ENCODE measurements at places on chromosomes 5 and 9.

GRCh38 chr5:141780952-141781781 is 97.0 kb downstream of the PCDH1 start:
- DNase-seq = no peak
- no peaks in the 10 kb centered on the region for H3K36me3 ChIP-seq
- no peak overlapping the region for H3K27ac ChIP-seq
- no peak overlapping the region for H3K4me3 ChIP-seq
- no peaks in the 10 kb centered on the region for H3K4me1 ChIP-seq

GRCh38 chr5:133200256-133200655 is 148.4 kb downstream of the HSPA4 start:
- H3K27ac ChIP-seq = no peak overlapping the region
- H3K4me1 ChIP-seq = no peaks in the 10 kb centered on the region
- no peaks in the 10 kb centered on the region for H3K36me3 ChIP-seq
- peaks cover 14% of the 10 kb centered on the region for H3K27me3 ChIP-seq
- DNase-seq = no peak

DNA sequence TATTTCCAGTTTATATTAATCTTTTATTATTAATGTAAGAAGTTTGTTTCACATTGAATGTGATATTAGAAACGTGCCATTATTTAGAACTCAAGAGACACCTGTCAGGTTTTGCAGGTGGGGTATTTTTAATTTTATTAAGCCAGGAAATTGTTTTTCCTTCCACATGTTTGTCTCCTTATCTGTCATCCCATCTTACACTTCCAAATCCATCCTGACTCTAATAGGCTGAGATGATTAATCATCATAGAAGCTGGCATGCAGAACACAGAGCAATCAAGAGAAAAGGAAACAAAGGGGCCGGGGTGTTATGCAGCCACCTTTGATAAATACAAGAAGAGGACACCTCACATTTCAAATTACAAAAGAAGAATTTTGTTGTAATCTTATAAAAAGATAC is 506.5 kb downstream of the ISL1 start:
- DNase-seq = no peak
- no peak overlapping the region for H3K4me3 ChIP-seq
- no peak overlapping the region for H3K27ac ChIP-seq
- H3K27me3 ChIP-seq = no peaks in the 10 kb centered on the region
- H3K4me1 ChIP-seq = no peaks in the 10 kb centered on the region

DNA sequence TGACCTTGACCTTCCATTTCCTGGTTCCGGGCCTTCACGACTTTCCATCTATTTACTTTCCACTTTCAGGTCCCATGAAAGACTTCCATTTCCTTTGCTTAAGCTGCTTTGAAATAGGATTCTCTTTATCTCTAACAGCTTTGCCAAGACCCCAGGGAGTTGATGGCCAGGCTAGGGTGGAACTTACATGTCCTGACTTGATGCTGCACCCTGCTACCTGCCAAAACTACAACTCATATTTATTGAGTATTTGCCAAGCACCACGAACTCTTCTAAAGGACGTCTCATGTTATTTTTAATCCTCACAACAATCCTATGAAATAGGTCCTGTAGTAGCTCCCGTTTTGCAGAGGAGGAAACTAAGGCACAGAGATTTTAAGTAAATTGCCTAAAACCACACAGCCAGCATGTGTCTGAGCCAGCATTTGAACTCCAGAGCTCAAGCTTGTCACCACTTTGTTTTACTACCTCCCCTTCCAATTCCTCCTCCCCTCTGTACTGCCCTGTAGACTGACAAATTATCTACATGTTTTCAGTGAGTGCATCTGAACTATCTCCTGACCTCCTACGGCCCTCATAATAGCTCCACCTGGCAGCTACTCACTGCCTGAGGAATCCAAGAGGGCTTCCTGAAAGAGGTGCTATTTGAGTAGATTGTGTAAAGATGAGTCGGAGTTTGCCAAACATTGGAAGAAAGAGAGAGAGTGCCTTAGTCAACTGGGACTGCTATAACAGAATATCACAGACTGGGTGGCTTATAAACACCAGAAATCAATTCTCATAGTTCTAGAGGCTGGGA is 38.4 kb upstream of the SMIM23 start:
- peaks cover 12% of the 10 kb centered on the region for H3K27me3 ChIP-seq
- H3K4me3 ChIP-seq = no peak overlapping the region
- no peak for DNase-seq
- H3K4me1 ChIP-seq = no peaks in the 10 kb centered on the region

- no peak for DNase-seq
- no peak overlapping the region for H3K27ac ChIP-seq
- no peaks in the 10 kb centered on the region for H3K4me1 ChIP-seq
- no peak overlapping the region for H3K4me3 ChIP-seq
- H3K27me3 ChIP-seq = no peaks in the 10 kb centered on the region
- no peaks in the 10 kb centered on the region for H3K36me3 ChIP-seq
These were observed 161.8 kb downstream of the PBX3 start for GRCh38 chr9:125908966-125909365.

DNA sequence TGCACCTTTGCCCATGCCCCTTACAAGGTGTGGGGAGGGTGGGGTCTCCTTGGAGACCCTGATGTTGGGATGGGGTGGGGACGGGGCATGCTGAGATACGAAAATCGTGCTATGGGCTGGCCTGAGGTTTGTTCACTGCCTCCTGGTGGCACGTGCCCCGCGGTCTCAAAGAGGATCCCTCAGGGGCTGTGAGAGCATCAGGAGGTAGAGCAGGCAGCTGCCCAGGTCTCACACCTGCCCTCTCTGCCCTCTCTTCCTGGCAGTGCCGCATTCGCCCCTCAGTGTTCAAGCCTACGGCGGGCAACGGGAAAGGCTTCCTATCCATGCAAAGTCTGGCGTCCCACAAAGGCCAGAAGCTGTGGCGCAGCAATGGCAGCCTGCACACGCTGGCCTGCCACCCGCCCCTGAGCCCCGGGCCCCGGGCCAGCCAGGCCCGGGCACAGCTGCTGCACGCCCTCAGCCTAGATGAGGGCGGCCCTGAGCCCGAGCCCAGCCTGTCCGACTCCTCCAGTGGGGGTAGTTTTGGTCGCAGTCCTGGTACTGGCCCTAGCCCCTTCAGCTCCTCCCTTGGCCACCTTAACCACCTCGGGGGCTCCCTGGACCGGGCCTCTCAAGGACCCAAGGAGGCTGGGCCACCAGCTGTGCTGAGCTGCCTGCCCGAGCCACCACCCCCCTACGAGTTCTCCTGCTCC is 6.7 kb downstream of the N4BP3 start:
- peaks cover 61% of the 10 kb centered on the region for H3K27me3 ChIP-seq
- H3K4me1 ChIP-seq = peaks cover 28% of the 10 kb centered on the region
- no peaks in the 10 kb centered on the region for H3K36me3 ChIP-seq
- H3K4me3 ChIP-seq = no peak overlapping the region

- no peaks in the 10 kb centered on the region for H3K4me1 ChIP-seq
- H3K27ac ChIP-seq = no peak overlapping the region
- no peak overlapping the region for H3K4me3 ChIP-seq
- no peaks in the 10 kb centered on the region for H3K36me3 ChIP-seq
- DNase-seq = no peak
- no peaks in the 10 kb centered on the region for H3K27me3 ChIP-seq
These were observed 2.5 kb downstream of the PTPDC1 start for GRCh38 chr9:94086486-94087345.

GRCh38 chr5:124628721-124629596 is 117.5 kb downstream of the ZNF608 start:
- no peaks in the 10 kb centered on the region for H3K4me1 ChIP-seq
- H3K27ac ChIP-seq = no peak overlapping the region
- no peaks in the 10 kb centered on the region for H3K27me3 ChIP-seq
- DNase-seq = no peak
- no peaks in the 10 kb centered on the region for H3K36me3 ChIP-seq

DNA sequence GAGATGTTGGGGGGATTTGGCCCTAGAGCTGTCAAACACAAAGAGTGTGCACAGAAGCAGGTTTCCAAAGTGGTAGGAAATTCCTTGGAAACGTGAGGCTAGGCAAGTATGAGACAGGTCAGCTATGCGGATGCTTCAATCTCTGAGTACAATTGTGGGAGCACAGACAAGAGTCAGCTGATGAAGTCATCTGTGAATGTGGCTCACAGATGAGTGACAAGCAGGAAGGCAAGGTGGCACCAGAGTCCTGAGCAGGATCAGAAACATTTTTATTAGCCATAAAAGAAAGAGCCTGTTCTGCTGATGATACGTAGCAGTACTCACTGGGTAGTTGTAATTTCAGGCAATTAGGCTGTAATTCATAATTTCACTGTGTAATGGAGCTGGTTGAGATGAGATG is 117.0 kb downstream of the DCP2 start:
- peaks cover 3% of the 10 kb centered on the region for H3K4me1 ChIP-seq
- H3K27me3 ChIP-seq = no peaks in the 10 kb centered on the region
- H3K36me3 ChIP-seq = no peaks in the 10 kb centered on the region
- no peak overlapping the region for H3K4me3 ChIP-seq
- H3K27ac ChIP-seq = no peak overlapping the region

GRCh38 chr5:94901191-94901979 is 282.9 kb downstream of the SLF1 start:
- no peak overlapping the region for H3K27ac ChIP-seq
- no peaks in the 10 kb centered on the region for H3K27me3 ChIP-seq
- H3K4me3 ChIP-seq = no peak overlapping the region
- DNase-seq = no peak
- H3K4me1 ChIP-seq = no peaks in the 10 kb centered on the region
- no peaks in the 10 kb centered on the region for H3K36me3 ChIP-seq

DNA sequence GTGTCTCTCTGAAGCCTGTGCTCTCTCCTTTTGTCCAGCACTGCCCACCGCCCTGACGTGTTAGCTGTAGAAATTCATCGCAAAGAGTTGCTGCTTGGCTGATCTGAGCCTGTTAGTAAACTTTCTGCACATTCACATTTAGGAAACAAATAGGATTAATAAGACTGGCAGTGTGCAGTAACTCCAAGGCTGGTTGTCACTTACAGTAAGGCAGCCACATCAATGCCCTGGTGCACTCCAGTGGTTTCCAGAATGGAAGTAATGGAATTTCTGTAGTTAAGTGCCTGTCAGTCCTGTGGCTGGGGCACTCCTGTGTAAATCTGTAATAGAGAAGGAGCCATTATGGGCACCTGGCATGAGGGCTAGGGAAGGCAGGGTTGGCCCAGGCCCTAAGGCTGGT is 70.6 kb downstream of the DOCK2 start:
- no peak overlapping the region for H3K4me3 ChIP-seq
- DNase-seq = no peak
- H3K36me3 ChIP-seq = peaks cover 95% of the 10 kb centered on the region
- no peaks in the 10 kb centered on the region for H3K27me3 ChIP-seq
- no peak overlapping the region for H3K27ac ChIP-seq

DNA sequence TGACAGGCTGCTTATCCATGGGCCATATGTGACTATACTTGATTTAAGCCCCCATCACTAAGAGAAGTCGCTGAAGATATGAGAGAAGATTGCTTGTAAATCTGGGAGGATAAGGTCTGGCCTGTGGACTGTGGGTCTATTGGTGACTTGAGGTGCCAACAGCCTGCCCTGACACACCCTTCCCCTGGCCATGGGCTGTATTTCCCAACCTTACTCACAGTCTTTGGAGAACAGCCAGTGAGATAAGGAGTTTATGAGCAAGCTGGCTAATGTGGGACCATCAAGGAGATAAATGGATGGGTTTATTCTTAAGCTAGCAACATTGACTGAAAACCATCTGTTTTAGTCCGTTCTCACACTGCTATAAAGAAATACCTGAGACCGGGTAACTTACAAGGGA is 231.3 kb downstream of the ZSWIM6 start:
- H3K36me3 ChIP-seq = no peaks in the 10 kb centered on the region
- H3K27ac ChIP-seq = no peak overlapping the region
- H3K4me1 ChIP-seq = no peaks in the 10 kb centered on the region
- H3K4me3 ChIP-seq = no peak overlapping the region

GRCh38 chr5:159824188-159825161 is 91.8 kb upstream of the ADRA1B start:
- DNase-seq = no peak
- H3K27me3 ChIP-seq = peaks cover 20% of the 10 kb centered on the region
- no peaks in the 10 kb centered on the region for H3K36me3 ChIP-seq
- no peak overlapping the region for H3K4me3 ChIP-seq

DNA sequence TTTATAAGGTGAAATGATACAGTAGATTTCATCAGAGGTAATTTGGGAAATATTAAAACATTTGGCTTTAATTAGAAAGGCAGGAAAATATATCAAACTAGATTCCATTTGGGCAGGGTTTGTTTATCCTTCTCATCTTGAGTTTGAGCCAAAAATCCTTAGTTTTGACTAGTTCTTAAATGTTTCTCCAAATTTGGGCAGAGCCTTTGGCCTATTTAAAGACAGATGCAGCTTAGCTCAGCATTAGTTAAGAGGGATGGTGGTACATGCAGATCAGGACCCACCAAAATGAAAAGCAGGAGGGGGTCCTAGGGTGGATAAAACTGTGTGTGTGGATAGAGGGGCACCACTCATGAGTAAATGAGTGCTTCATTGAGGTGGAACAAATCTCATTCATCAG is 20.3 kb upstream of the ARRDC3 start:
- H3K27me3 ChIP-seq = no peaks in the 10 kb centered on the region
- H3K36me3 ChIP-seq = no peaks in the 10 kb centered on the region

DNA sequence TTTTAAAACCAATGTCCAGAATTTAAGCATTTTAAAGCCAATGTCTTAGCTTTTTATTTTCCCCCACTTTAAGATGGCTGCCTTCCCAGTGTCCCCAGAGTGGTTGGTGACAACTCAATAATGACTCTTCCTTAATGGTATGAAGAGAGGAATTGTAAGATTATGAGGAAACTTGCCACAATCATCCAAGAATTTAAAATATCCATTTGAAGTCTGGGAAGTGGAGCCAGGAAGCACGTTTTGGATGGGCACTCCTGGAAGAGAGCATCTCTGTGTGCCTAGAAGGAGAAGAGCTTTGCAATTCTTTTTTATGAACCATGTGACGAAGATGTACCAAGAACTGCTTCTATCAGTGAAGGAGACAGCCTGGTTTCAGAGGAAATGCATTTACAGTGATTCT is 11.3 kb upstream of the IGFBPL1 start:
- H3K4me1 ChIP-seq = no peaks in the 10 kb centered on the region
- H3K27me3 ChIP-seq = peaks cover 15% of the 10 kb centered on the region
- no peak overlapping the region for H3K4me3 ChIP-seq
- H3K27ac ChIP-seq = no peak overlapping the region
- DNase-seq = no peak

DNA sequence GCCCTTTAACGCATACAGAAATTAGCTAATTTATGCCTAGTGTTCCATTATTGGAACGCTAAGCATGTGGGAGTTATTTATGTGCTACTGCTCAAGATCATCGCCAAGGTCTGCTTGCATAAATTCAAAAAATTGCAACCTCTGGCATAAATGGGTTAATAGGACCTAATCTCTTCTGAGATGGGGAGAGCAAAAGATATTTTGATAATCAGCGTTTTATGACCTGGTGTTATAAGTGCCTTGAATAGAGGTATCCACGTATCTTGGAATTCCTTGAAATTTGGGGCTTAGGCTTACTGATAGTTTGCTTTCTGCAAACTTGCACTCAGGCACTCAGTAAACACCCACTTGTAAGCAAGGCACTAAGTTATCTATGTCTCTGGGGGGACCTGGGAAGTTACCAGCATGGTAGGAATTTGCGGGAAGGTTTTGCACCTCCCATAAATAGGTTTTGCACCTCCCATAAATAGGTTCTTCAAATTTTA is 1.8 kb downstream of the SUB1 start:
- H3K4me3 ChIP-seq = no peak overlapping the region
- H3K4me1 ChIP-seq = peaks cover 57% of the 10 kb centered on the region
- H3K27me3 ChIP-seq = no peaks in the 10 kb centered on the region
- H3K27ac ChIP-seq = peak overlapping the region; percentile 98
- peaks cover 33% of the 10 kb centered on the region for H3K36me3 ChIP-seq
- no peak for DNase-seq

Measured in T-cell (primary cell).